Mesenteric fat pad (tissue), 1 donor: ENCODE measurements at places on chromosomes 5 and 9. TPM values are rescaled to one million over a fixed set of nuclear protein-coding genes. Genes with fewer than 3 reads are reported as not detected.

The ECSCR gene
- total RNA-seq, result 26.7 TPM

The NEURL1B gene
- 35.8 TPM for total RNA-seq

The PLPP7 gene
- 13.9 TPM for total RNA-seq

The PIP5K1B gene
- 0.74 TPM for total RNA-seq

The IL7R gene
- total RNA-seq, result 5.2 TPM

The MEGF10 gene
- total RNA-seq, result 0.58 TPM

The PRELID2 gene
- total RNA-seq, result 7.7 TPM

The ZDHHC11 gene
- total RNA-seq, result 11.0 TPM

The COL27A1 gene
- 101 TPM for total RNA-seq

The ACTBL2 gene
- not detected for total RNA-seq

The ENTPD2 gene
- not detected for total RNA-seq

The C6 gene
- 6.8 TPM for total RNA-seq

The SYNPO gene
- 174 TPM for total RNA-seq

The ARID3C gene
- total RNA-seq, result not detected

The C7 gene
- total RNA-seq, result 326 TPM

The CNTNAP3B gene
- total RNA-seq, result 20.1 TPM

The PTGR1 gene
- 53.0 TPM for total RNA-seq
